ENCODE measurements at places on chromosomes 2 and 18.

GRCh38 chr2:241223211-241224017, 34.9 kb downstream of the ANO7 start:
- DNase-seq, result no peak

GRCh38 chr18:55346961-55347740, 240.8 kb downstream of the TCF4 start:
- no peak for DNase-seq

GRCh38 chr2:16330982-16331381, 334.7 kb downstream of the CYRIA start:
- DNase-seq, result no peak

- DNase-seq, result no peak
These were observed 648.0 kb downstream of the SLC4A3 start for GRCh38 chr2:220275454-220275853.

- peak; percentile 2 for DNase-seq
These were observed 15.5 kb downstream of the REG3G start for GRCh38 chr2:79041032-79041448.

Data from SW 1271 (cell line).